Mesenteric fat pad (tissue), 1 donor: ENCODE measurements at places on chromosomes 1 and 21. TPM values are rescaled to one million over a fixed set of nuclear protein-coding genes. Genes with fewer than 3 reads are reported as not detected.

The CYP4A22 gene
- 0.42 TPM for total RNA-seq

The CD34 gene
- 45.5 TPM for total RNA-seq

The PIGR gene
- total RNA-seq = 6.9 TPM

The KRTAP20-1 gene
- not detected for total RNA-seq

The MXRA8 gene
- total RNA-seq = 109 TPM

- no peak for DNase-seq
Measured at GRCh38 chr1:942864-943533, 16.1 kb downstream of the NOC2L start.

GRCh38 chr1:94819945-94820746 is at the start of gene SLC44A3:
SLC44A3 (plus strand) TSS chr1:94820357; CDS start chr1:94820452, 95 bp downstream.
- DNase-seq = no peak

- no peak for DNase-seq
Measured at GRCh38 chr1:89277725-89278124, 5.1 kb upstream of the GBP5 start.

DNA sequence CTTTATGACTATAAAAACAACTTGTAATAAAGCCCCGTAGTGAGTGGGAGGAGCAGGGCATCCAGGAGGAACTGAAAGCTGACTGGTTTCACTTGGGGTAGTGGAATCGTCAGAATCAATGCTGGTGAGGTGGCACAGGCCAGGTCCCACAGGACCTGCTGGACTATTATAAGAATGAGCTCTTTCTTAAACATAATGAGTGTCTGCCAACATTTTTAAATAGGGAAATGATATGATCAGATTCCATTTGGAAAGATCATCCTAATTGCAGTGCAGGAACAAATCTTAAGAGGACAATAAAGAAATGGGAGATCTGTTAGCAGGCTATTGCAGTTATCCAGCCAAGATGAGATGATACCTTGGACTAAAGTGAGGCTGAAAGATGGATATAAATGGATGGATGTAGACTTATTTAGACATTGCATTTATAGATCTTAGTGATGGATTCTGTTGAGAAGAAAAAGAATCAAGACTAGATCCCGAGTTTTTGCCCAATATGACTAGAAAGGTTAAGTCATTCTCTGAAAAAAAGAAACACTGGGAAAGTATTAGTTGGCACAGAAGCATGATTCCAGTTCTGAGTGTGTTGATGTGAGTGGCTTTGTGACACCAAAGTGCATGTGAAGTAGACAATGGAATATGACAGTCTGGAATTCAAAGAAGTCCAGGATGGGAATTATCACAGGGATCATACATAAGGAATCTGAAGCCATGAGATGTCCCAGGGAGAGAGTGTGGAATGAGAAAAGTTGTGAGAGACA is 153.3 kb upstream of the SGIP1 start:
- no peak for DNase-seq

- DNase-seq = peak; percentile 35
Measured at GRCh38 chr1:20210736-20211460, 24.6 kb upstream of the PLA2G2C start.

- no peak for DNase-seq
Measured at GRCh38 chr21:16708101-16708835, 804.6 kb upstream of the CXADR start.

- no peak for DNase-seq
Measured at GRCh38 chr1:110294308-110294707, 44.9 kb upstream of the RBM15 start.

GRCh38 chr1:232579958-232580941 is 49.7 kb downstream of the SIPA1L2 start:
- no peak for DNase-seq

GRCh38 chr1:87404296-87404695 is 75.6 kb downstream of the LMO4 start:
- no peak for DNase-seq

DNA sequence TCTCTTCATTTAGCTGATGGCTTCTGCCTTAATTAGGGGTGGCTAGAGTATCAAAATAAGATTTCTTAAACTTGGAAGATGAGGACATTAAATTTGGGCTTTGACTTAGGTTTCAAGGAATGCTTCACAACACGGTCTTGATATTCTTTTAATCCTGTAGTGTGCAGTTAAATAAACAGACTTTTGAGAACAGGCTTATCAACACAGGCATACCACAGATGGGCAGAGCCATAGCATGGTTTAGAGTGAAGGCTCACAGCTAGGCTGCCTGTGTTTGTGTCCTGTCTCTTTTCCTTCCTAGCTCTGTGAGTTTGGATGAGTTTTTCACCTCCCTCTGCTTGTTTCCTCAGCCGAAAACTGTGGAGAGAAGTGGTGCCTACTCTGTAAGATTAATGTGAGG is 102.3 kb upstream of the IPO9 start:
- no peak for DNase-seq

DNA sequence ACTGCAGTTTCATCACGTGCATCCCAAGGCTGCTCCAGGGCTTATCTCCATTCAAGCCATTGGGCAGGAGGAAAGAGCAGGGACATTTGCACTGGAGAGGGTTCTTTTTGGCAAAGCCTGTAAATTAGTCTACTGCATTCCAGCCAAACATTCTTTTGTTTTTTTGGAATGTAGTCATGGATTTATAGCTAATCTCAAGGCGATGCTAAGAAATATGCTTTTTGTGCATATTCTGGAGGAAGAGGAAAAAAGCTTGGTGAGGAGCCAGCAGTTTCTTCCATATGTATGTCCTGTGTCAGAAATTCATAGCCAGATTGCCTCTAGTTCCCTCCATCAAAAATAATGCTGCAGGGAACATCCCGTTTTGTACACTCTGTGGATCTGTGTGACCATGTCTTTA is 221.4 kb downstream of the BACH1 start:
- no peak for DNase-seq

DNA sequence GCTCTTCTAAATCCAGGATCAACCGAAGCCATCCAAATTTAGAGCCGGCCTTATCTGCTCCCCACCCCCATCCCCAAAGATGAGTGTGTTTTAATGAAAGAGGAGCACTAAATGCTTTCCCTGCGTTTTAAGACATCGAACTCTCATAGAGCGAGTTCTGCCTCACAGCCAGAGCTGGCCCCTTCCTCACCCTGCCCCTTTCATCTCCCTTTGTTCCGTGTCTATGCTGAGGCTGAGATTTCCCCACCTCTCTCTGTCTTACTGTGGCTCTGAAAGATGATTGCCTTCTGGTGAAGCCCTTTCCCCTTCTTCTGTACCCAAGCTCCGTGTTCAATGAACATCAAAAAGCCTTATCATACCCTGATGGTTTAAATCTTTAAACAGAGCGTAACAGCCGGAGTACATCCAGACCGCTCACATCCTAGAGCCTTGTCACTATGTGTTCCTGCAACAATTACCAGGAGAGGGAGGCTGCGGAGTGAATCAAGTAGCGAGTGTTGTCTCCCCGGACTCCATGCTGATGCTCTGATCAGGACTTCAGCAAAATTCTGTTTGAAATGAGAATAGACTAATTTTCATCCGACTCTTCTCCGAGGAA is 110.1 kb downstream of the ZNF326 start:
- DNase-seq = no peak

DNA sequence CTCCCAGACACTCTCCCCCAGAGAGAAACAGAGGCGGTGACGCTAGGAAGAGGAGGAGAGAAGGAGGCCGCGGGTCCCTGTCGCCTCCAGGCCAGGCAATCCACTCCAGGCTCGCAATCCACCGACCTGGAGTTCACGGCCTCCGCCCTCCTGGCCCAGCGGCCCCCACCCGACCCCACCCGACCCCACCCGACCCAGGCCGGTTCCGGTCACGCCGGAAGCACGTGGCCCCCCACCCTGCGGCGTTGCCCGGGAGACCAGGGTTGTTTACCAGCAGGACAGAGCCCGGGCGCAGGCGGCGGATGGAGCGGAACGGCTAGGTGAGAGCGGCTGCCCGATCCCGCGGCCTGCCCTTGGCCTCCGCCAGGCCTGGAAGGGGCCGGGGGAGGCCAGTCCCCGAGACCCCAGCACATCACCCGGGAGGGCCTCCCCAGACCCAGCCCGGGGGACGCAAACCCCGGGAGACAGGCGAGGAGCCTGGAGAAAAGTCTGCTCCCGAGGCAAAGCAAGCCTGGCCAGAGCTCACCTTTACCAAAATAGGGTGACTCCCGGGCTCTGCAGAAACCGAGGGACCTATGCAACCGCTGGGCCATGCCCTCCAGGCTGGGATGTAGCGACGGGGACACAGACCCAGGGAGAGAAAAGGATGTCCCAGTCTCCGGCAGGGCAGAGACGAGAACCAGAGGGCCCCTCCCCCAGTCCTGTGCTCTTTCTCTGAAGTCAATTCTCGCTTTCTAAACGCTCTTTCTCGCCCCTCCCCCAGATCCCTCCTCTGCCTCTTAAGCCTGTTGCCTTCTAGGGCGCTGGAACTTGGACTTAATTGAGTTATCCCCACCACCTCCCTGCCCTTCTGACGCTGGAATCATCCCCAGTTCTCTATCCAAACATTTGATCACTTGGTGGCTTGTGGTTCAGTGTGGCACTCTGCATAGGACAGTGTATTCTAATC is at the start of the genes PLA2G2C and UBXN10:
TSS of gene PLA2G2C (minus strand) at position 685 of the 949 bp plus-strand sequence. CDS start 9,155 bp downstream, outside the sequence.
TSS of gene UBXN10 (plus strand) at position 263 of the 949 bp plus-strand sequence. CDS start 4,466 bp downstream, outside the sequence.
- DNase-seq = peak; percentile 91

DNA sequence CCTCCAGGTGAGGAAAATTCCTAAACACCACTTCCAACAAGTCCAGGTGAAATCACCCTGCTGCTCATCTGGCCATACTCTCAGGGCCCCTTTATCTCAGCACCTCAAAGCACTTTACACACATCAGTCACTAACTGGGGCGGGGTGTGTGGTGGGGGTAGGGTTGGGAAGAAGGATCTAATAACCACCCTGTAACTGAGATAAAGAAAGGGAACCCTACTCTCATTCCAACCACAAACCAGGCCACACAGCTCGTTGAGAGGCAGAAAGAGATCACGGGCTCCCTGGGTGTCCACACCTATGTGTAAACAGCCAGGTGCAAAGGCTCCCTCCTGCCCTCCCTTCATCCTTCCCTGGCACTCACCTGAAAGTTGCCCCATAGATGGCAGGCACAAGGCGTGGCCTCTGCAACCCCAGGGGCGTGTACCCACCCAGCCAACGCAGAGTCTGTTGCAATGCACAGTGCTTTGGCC is 20.4 kb downstream of the GPR161 start:
- no peak for DNase-seq

DNA sequence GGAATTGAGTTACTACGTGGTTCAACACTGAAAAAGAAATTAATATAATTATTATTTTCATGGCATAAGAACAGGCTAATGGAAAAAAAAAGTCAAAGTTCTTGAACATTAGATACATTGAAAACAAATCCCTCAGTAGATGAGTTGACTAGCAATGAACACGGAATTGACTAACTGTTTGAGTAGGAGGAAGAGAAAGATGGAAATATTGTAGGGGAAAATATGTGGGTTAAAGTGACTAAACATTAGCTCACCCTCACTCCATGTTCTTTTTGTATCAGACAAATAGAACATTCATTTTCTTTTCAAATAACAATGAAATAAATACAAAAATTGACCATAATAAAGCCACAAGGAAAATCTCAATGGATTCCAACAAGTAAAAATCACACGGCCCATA is 84.3 kb downstream of the KCNK2 start:
- DNase-seq = no peak

DNA sequence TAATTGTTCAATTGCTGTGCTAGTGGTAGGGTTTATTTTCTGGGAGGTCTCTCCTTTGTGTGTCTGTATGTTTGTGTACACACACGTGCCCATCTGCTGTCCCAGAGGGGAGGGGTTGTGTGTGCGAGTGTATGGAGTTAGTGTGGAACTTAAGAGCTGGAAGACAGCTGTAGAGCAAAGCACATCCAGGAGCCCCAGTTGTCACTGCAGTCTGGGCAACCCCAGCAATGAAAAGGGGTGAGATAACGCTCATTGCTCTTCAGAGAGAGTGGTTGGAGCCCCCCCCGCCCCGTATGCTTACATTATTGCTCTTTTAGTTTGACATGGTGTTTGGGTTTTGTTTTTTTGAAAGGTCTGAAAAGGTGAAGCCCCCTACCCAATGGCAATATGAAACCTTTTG is 36.9 kb downstream of the NCF2 start:
- DNase-seq = no peak

DNA sequence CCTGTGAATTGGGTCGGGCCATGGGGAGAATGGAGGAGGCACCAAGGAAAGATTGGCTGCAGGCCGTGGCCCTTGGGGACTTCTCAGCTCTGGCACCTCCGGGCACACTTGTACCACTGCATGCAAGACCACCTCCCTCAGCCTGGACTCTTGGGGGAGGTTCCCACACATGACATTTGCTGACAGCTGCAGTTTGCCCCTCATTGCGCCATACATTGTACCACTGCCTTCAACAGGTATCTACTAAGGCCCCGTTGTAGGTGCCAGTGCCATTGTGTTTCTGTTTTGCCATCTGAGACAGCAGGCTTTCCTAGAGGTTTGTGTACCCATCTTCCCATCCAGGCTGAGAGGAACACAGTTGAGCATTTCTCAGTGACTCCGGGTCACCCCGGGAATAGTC is 159.4 kb upstream of the TMEM51 start:
- DNase-seq = no peak

DNA sequence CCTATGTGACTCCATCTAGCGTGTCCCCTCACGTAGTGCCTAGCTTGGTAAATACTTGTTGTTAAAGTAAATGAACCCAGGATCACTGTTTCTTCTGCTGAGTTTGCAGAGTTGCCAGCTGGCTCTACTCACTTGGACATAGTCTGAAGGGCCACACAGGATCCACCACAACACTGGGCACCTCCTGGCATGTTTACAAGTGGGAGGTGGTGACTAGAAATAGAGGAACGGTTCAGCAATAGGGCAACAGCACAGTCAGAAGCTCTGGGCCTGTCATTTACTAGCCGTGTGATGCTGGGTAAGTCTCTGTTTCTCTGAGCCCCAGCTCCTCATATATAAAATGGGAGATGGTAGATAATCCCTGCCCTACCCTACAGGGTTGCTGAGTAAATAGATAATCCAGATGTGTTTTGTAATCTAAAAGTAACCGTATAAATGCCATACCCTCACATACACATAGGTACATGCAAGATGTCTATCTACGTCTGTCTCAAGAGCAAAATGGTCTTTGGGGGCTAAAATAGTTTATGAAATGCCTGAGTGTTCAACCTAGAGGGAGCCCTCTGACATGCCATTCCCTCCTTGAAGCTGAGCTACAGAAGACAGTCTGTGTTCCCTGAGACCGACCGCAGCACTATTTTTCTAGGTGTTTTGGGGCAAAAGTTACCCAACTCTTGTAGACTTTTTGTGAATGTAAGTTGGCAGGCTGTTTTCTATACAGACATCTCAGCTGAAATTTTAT is 20.5 kb downstream of the RNF220 start:
- no peak for DNase-seq

- peak; percentile 85 for DNase-seq
Measured at GRCh38 chr1:47759936-47760629, 237.1 kb downstream of the TRABD2B start.

- no peak for DNase-seq
Measured at GRCh38 chr21:45359451-45360217, 45.3 kb upstream of the COL18A1 start.

DNA sequence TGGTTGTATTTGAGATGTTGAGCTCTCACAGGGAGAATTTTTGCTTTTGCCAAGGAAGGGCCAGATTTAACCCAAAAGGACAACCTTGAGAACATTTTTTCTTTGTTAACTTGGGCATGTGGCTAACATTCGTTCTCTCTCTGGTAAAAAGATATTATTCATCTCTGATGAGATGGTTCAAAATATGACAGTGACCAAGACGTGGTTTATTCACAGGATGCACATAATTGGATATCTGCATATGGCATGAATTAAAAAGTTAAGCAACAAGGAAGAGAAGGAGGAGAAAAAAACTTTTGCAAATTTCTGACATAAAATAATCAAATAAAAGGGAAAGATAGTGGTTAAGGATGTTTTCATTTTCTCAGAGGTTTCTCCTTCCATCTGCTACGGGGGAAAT is 43.1 kb upstream of the BCL10 start:
- no peak for DNase-seq
